ENCODE measurements at places on chromosomes 5 and 9.

DNA sequence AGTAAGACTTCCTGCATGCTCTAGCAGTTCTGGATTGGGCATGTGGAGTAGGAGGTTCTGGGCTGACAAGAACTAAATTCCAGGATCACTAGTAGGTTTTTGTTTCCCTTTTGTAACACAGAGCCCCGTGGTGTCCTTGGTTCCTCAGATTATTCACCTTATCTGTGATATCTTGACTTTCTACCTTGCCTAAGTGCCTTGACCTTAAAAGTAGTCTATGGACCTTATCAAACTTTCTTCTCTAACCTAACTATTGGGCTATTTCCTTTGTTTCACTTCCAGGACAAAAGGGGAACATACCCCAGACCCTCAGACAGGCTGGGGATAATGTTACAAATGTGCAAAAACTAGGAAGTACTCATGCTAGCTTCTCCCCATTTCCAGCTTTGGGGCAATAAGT, 595.3 kb downstream of the PSAT1 start:
- no peak for DNase-seq

- DNase-seq, result no peak
Observed at GRCh38 chr5:179533907-179534306, 16.4 kb upstream of the RUFY1 start.

- DNase-seq, result no peak
Observed at GRCh38 chr9:77391834-77392233, 214.5 kb downstream of the VPS13A start.

DNA sequence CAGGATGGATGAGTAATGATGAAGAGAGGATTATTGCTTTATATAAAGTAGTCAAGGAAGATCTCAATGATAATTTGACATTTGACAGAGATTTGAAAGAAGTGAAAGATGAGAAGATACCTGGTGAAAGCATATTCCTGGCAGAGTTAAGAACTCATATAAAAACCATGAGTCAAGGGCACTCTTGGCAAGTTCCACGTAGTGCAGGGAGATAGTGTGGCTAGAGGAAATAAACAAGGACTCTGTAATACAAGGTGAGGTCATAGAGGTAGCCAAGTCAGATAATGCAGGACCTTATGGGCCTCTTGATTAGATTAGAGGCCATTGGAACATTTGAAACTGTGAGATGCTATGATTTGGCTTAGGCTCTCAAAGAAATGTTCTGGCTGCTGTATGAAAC, 72.3 kb downstream of the HCN1 start:
- DNase-seq, result no peak

DNA sequence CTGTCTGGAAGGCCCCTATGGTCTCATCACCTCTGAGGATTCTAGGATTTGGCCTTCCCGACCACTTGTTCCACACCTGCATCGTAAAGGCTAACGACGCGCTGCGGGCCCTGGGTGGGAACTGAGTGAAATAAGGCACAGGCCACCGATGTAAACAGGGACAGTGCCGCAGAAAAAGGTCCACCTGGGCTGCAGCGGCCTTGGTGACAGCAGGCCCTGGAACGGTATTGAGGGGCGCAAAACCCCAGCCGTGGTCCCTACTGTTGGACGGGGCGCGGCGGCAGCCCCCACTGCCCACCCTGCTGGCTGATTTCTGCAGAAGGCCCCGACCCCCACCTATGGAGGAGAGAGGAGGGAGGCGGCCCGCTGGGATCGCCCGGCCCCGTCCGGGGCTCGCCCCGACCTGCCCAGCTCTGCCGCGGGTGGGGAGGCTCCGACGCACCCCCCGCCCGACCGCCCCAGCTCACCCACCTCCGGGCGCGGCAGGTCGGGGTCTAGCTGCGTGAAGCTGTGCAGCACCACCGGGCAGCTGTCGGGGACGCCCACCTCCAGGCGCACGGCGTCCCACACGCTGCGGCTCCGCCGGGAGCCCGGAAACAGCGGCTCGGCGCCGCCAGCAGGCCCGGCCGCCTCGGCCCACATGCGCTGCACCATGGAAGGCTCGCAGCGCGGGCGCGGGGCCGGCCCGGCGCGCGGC, 391 bp downstream of the RALGDS start:
- DNase-seq, result no peak

DNA sequence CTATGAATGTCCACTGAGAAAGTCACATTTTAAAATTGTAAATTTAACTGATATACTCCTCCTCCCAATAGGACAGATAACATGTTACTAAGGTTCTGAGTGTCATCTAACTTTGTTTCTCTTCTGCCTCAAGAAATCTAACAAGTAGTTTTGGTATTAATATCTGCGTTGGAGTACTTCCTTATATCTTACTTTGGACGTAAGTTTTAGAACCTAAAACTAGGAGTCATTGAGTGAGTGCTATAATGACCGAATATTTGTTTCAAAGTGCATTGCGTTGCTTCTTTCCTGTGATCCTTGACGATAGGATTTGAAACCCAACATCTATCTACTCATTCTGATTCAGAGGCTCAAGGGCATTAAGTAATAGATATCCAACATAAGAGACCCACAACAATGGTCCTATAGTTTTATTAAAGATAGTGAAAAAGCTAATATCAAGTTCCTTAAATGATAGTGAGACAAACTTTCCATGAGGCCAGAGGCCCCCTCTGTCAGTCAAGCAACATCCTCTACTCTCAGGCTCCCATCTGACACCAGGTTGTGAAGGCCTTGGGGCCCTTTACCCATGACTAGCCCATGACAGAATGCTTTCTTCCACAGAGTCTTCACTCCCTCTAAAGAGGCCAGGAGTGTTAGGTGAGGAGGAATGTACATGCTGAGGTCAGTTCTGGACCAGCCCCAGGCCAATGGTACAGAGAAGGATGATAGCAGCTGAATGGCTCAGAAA, 45.3 kb upstream of the MAP3K1 start:
- DNase-seq, result no peak

- no peak for DNase-seq
Observed at GRCh38 chr5:150485693-150486401, 22.1 kb upstream of the NDST1 start.

- DNase-seq, result no peak
Observed at GRCh38 chr5:8906303-8906967, 639.4 kb downstream of the SEMA5A start.

GRCh38 chr5:146852089-146852488, 26.5 kb downstream of the PPP2R2B start:
- no peak for DNase-seq

GRCh38 chr5:113167985-113168384, 191.4 kb downstream of the DCP2 start:
- no peak for DNase-seq

- no peak for DNase-seq
Observed at GRCh38 chr9:130508218-130508617, 63.5 kb downstream of the ASS1 start.

DNA sequence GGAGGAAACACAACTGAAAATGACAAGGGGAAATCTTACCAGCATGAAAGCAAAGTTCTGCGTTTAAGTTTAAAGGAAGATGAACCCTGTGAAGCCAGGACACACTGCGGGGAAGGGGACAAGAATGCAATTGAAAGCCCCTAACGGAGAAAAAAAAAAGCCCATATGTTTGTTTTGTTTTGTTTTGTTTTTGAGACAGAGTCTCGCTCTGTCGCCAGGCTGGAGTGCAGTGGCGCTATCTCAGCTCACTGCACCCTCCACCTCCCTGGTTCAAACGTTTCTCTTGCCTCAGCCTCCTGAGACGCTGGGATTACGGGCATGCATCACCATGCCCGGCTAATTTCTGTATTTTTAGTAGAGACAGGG, 2.9 kb downstream of the STK10 start:
- DNase-seq, result no peak

GRCh38 chr9:132430998-132431397, 21.0 kb downstream of the CFAP77 start:
- DNase-seq, result no peak

DNA sequence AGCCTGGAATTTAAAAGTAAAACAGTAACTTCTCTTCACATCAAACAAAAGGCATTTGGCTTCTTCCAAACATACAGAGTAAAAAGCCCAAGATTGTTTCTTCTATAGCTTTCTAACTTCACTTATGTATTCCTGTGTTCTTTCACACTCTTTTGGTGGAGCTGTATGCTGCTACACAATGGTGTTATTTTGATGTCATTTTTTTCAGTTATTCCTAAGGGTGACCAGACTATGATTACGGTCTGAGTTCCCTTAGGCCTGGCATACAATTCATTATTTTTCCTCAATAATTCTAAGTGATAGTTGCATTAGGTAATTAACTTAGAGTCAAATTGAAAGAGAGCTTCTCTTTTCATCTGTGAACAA, 66.3 kb upstream of the IL7R start:
- DNase-seq, result no peak

DNA sequence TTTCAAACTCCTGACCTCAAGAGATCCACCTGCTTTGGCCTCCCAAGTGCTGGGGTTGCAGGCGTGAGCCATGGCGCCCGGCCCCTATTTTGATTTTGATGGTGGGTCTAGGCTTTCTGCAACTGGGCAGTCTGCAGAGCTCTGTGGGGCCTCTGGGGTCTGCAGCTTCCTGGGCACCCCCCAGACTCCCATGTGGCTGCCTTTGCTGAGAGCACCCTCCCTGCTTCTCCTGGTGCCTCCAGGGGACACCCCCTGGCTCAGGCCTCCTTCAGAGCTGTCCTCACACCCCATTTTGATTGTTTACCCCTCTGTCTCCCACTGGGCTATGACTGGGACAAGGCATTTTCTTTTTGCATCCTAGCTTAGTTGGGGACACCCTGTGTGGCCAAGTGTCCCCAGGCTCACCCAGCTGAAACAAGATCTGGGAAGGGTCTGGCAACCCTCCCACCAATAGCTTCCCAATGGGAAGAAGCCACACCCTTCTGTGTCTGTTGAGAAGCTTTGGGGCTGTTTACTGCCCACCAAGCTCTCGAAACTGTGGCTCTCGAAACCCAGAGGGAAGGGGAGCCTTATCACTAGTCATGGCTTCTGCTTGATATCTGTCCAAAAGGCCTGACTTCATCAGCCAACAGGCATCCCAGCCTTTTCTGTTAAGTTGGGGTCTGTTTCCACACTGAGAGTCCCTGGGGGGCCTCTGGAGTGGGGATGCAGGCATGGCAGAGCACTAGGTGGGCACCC, 204.4 kb upstream of the IER5L start:
- DNase-seq, result no peak

GRCh38 chr9:131397100-131397790, 3.4 kb downstream of the PRRC2B start:
- no peak for DNase-seq

DNA sequence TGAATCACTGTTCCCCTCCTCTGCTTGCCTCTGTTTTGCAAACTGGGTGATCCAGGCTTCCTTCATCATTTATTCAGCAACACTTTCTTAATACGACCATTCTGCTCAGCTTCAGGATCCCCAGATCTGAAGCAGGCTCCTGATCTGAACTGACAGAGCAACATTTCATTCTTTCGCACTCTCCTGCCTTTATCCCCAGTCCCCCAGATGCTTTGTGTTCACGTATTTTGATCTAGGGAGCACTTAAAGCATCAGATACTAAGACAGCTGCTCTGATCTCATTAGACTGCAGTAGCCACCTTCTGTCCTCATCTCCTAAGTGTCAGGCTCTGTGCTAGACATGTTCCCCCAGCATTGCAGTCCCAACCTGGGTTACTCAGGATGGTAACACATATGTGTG, 158.0 kb downstream of the TRIO start:
- no peak for DNase-seq

GRCh38 chr9:97703437-97704344, 6.6 kb upstream of the XPA start:
- no peak for DNase-seq

DNA sequence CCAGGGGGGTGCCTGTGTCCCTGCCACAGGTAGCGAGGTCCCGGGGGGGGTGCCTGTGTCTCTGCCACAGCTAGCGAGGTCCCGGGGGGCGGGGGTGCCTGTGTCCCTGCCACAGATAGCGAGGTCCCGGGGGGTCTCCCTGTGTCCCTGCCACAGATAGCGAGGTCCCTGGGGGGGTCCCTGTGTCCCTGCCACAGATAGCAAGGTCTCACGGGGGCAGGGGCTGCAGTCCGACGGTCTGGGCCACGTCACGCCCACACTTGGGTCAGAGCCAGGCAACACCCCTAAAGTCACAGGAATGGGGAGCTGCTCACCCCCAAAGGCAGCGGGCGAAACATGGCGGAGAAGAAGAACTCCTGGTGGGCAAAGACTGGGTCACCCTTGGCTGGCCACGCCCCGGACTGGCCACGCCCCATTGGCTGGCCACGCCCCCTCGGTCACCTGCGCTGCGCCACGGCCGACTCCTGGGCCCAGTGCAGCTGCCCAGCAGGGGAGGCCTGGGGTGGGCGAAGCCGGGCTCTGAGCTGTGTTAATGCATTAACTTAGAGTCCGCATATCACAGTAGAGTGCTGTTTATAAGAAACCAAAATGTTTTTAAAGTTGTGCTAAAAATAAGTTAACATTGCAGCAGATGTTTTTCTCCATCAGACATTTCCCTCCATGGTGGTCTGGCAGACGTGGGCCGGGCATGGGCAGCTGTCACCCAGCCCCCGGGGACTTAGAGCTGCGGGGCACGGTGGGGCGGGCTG, 7.0 kb downstream of the NOXA1 start:
- DNase-seq, result no peak

- DNase-seq, result no peak
Observed at GRCh38 chr9:108813951-108814601, 41.7 kb downstream of the ACTL7B start.

DNA sequence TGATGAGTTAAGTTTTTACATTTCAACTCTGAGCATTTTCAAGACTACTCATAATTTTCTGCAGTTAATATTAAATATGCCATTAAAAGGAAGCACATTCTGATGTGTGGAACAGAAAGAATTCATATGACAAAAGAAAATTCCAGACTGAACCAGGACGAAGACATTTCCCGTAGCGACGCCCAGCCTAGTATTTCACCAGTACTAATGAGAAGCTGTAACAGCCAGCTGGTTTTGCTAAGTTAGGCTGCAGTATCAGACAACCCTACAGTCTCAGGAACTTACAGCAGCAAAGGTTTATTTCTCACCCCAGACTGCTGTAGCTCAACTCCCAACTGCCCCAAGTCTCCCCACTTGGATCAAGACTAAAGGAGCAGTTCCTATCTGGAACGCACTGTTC, 91.6 kb downstream of the TMEM174 start:
- no peak for DNase-seq

GRCh38 chr5:177540438-177540837, 13.9 kb downstream of the FAM193B start:
- DNase-seq, result no peak

GRCh38 chr5:14739538-14739937, 75.0 kb downstream of the OTULIN start:
- DNase-seq, result no peak

DNA sequence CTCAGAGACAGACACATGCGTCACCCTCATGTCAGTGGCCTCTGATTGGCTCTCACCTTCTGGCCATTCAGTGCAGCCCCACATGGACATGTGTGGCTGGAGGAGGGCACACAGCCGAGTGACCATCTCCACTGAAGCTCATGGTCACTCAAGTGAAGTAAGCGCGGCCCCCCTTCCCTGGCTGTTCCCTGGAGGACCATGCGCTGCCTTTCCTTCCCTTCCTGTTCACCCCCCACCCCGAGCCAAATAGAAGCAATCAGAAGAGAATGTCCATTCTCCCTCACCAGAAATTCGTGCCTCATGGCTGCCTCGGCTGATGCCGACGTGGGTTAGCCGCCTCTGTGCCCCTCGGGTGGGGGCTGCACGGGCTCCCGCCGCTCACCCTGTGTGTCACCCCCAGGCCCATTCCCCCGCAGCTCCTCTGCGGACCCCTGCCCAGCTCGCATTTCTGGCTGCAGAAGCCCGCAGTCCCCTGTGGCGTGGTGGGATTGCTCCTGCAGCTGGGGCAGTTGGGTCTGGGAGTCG, 12.5 kb upstream of the COL5A1 start:
- DNase-seq, result no peak
